NK-92 treated with Interleukin-12 subunit alpha and Interleukin-12 subunit beta, amount 100 ng/mL, for 24 hours (cell line): ENCODE measurements at places on chromosomes 16 and 17.

DNA sequence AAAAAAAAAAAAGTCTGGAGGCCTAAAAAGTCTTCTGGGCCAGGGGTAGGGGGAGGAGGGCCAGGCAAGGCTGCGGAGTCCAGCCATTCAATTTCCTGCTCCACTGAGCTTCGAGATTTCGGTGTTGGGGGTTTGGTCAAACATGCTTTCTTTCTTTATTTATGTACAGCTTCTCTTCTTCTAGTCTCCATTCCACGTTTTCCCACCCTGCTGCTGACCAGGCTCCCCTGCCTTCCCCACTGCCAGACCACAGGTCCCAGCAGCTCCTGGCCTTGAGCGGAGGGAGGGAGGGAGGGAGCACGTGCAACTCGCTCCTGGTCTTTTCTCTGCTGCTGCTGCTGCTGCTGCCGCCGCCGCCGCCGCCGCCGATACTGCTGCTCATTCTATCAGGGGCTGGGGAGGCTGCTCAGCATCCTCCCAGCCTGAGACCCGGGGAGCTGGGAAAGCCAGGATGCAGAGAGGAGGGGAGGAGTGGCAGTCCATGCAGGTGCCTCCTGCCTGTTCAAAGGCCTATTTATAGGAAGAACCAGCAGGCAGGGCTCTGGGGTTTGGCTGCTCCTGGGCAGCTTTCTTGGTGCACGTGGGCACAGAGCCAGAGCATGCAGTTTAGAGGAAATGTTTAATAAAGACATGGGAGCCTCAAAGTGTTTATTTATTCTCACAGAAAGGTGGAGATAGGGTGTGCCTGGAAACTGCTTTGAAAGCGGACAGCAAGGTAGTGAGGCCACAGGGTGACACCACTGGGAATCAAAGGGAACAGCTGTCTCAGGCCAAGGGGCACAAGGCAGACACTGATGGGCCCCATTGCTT, 23.4 kb upstream of the ZFHX3 start:
- DNase-seq, result no peak

DNA sequence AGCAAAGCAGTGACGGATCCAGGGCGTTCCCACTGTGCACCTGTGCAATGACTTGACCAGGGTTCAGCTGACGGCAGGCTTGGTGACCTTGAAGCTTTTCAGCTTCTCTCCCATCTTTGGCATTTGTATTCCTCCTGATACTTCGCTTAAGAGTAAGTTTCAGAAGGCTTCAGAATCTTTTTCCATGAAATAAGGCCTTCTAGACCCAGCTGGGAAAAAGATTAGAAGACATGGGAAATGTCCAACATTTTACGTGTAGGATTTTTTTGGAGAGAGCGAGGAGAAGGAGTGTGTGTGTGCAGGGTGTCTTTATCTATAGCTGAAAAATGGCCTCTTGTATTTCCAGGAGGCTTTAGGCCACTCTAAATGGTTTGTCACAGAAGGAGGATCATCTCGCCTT, 104.1 kb downstream of the BANP start:
- DNase-seq, result no peak

DNA sequence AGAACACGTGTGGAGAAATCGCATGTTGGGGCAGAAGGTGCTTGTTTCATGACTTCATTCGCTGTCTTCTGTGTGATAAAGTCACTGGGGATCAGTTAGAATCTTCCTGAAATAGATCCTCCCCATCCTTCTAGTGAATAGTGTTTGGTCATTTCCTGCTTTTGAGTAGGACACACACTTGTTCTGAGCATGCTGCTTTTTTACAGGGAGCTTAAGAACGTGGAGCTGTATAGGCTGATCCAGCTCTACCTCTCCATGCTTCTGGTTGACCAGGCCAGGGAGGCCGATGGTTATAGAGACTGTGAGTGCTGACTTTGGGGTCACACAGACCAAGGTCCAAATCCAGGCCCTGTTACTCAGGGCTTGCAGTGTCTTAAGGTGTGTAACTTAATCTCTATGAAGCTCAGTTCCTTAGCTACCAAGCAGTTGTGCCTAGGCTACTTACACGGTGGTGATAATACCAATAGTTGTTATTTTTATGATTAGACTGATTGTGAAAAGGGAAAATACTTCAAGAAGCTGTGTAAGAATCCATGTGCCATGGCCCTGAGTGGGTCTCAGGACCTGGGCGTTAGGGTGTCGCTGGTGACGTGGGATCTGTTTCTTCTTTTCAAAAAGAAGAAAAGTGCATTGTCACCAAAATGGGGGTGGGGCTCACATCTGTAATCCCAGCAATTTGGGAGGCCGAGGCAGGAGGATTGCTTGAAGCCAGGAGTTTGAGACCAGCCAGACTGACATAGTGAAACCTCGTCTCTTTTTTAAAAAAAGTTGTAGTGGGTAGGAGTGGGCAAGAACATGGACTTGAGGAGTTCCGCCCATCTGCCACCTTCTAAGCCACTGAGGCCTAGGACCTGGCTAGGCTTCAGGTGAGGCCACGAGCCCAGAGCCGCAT, 64.1 kb upstream of the LGALS9 start:
- DNase-seq, result no peak

DNA sequence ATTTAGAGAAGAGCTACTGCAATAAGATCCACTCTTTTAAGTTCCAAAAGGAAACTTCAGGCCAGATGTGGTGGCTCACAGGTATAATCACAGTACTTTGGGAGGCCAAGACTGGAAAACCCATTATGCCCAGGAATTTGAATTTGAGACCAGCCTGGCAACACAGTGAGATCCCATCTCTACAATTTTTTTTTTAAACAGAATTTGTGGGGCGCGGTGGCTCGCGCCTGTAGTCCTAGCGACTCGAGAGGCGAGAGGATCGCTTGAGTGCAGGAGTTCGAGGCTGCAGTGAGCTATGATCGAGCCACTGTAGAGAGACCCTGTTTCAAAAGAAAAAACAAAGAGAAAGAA, 793 bp downstream of the COG7 start:
- DNase-seq, result no peak

DNA sequence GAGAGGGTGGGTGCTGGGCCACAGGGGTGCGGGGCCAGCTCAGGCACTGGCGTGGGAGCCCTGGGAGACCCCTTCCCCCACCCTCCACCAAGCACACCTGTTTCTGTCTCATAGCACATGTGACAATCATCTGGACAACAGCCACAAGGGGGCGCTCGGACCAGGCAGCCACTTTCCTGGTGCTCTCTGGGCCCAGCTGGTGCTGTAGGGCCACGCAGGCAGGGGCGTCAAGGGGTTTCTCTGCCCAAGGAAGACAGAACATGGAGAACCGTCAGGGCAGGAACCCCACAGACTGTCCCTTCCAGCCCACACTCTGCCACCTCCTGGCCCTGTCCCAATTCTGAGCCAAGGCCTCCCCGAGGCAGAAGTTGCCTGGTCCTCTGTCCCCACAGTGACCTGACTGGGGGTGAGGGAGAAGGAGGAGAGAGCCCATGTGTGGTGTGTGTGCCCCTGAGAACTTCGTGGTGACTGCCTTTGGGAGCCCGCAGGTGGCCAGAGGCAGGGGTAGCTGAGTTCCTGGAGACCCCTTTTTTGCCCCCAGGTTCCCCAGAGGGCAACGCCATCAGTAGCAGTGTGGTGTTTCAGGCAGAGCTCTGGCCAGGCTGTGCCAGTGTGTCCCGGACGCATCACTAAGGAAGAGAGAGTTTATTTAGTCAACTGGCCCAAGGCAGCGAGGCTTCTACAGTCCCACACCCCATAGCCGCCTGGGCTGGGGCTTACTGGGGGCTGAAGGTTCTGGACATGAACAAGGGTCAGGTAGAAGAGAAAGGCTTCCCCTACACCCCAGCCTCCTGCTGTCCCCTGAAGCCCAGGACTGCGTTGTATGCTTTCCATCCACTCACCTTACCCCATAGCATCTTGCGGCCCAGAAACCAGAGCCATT, 3.1 kb upstream of the SETD6 start:
- DNase-seq, result peak; percentile 33

- DNase-seq, result no peak
Observed at GRCh38 chr17:2564877-2565276, 28.6 kb upstream of the PAFAH1B1 start.

- DNase-seq, result no peak
Observed at GRCh38 chr16:82832821-82833220, 206.1 kb downstream of the CDH13 start.

GRCh38 chr16:119295-119694, 19.2 kb downstream of the NPRL3 start:
- no peak for DNase-seq

DNA sequence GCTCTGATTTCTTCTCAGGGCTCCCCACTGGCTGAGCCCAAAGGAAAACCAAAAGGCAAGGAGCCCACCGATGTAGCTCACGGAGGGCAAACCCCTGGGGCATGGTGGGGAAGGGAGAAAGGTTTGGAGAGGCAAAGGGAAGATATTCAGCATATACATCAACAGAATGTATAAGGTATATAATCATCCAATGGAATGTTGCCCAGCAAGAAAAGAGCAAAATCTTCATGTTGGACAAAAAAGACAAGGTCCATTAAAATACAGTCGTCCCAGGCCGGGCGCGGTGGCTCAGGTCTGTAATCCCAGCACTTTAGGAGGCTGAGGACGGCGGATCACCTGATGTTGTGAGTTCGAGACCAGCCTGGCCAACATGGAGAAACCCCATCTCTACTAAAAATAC, 1.6 kb downstream of the CPPED1 start:
- no peak for DNase-seq

DNA sequence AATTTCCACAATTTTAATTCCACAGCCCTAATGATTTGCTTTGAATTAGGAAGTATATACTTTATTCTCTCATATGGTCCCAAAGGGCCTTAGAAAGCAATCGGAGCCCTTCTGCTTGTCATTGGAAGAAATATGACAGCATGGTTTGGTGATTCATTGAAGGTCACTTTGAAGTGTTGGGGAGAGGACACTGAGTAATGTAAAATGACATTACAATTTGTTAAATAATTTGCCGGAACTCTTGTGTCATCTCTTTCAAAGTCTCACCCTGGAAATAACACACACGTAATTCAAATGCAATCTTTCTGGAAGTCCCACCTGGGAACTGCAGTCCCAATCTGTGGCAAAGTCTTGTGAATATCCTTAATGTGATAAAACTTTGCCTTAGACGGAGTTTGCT, 59.8 kb downstream of the BMERB1 start:
- DNase-seq, result no peak

- DNase-seq, result no peak
Observed at GRCh38 chr16:27434141-27435051, 32.4 kb downstream of the IL21R start.
